CD8-positive, alpha-beta memory T cell (primary cell): ENCODE measurements at places on chromosomes 4 and X. TPM values are rescaled to one million over a fixed set of nuclear protein-coding genes. Genes with fewer than 3 reads are reported as not detected.

The NRK gene
- total RNA-seq: not detected

The GNRHR gene
- not detected for total RNA-seq

The XAGE2 gene
- not detected for total RNA-seq

The ATP5ME gene
- 284 TPM for total RNA-seq

GRCh38 chrX:48083706-48084105, 12.3 kb upstream of the ZNF630 start:
- H3K27me3 ChIP-seq: no peaks in the 10 kb centered on the region
- no peaks in the 10 kb centered on the region for H3K4me1 ChIP-seq
- DNase-seq: no peak
- no peak overlapping the region for H3K4me3 ChIP-seq

DNA sequence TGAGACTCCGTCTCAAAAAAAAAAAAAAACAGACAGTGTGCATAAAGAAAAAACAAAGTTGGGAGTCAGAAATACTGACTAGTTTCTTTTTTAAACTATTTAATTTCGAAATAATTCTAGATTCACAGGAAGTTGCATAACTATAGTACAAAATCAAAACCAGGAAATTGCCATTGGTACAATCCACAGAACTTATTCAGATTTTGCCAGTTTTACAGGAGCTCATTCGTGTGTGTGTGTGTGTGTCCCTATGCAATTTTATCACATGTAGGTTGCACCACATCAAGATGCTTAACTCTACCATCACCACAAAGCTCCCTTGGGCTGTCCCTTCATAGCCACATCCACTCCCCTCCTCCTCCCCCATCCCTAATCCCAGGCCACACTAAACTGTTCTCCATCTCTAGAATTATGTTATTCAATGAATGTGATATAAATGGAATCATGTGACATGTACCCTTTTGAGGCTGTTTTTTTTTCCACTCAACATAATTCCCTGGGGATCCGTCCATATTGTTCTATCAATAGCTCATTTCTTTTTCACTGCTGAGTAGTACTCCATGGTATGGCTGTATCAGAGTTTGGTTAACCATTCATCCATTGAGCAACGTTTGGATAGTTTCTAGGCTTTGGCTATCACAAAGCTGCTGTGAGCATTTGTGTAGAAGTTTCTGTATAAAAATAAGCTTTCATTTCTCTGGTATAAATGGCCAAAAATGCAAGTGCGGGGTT, 16.3 kb upstream of the DDX3X start:
- no peaks in the 10 kb centered on the region for H3K27me3 ChIP-seq
- no peak overlapping the region for H3K4me3 ChIP-seq
- no peaks in the 10 kb centered on the region for H3K36me3 ChIP-seq
- H3K27ac ChIP-seq: no peak overlapping the region
- DNase-seq: no peak
